ENCODE measurements at places on chromosomes 12 and 14. TPM values are rescaled to one million over a fixed set of nuclear protein-coding genes. Genes with fewer than 3 reads are reported as not detected.

NFE2 gene
- total RNA-seq = not detected

KRT4 gene
- not detected for total RNA-seq

KRT2 gene
- total RNA-seq = not detected

C14orf39 gene
- not detected for total RNA-seq

C12orf50 gene
- not detected for total RNA-seq
